ENCODE measurements at places on chromosomes 11 and 22.

- no peak for DNase-seq
These were observed 32.7 kb downstream of the CD6 start for GRCh38 chr11:61004180-61004611.

DNA sequence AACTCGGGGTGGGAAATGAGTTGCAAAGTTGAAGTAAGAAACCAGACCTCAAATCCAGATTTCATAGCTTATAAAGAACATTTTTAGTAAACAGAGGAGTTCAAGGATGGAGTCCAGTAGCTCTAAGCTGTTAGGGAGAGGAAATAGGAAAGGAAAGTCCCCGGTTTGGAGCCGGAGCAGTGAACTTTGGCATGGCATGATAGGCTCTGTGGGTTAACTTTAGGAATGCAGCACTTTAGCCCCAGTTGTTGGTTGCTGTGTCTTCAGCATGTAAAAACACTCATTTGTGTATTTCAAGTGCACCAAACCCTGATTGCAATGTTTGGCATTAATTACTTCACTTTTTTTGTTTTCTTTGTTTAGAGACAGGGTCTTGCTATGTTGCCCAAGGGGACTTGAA lies 8.6 kb upstream of the PIK3IP1 start:
- DNase-seq: no peak

DNA sequence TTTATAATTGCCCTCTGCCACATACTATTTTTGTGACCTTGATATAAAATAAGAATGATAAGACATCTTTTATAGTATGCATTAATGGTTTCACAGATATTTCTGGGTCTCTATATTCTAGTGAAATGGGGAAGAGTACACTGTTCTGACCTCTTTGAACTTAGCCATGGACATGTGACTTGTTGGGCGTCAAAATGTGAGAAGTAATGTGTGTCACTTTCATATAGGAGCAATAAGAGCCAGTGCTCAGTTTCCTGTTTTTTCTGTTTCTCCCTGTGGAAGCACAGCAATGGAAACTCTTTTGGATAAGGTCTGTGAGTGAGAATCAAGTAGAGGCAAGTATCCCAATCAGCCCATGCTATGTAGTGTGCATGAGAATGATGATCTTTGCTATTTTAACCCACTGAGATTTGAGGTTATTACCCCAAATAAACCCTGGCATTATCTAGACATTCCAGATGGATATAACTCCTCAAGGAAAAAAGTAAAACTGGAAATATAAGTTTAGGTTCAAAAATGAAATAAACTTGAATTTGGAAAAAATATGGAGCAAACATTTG lies 60.7 kb downstream of the RAB38 start:
- no peak for DNase-seq

DNA sequence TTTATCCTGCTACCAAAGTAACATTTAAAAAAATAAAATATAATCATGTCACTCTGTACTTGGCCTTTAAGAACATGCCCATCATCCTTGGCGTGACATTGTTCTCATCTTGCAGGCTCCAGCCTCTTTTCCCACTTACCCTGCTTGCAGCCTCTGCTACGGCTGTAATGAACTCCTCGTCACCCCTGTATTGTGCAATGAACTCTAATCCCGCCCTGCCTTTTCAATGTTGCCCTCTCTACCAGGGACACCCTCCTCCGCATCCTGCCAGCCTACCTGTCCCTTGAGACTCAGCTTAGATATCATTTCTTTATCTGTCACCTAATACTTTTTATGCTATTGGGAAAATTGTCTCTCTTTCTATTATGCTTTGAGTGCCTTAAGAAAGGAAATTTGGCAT lies 12.6 kb upstream of the MMP20 start:
- DNase-seq: no peak

GRCh38 chr22:37232140-37232998 lies 11.7 kb downstream of the RAC2 start:
- DNase-seq: no peak

- no peak for DNase-seq
These were observed 10.1 kb downstream of the ATP5MG start for GRCh38 chr11:118411530-118411929.

DNA sequence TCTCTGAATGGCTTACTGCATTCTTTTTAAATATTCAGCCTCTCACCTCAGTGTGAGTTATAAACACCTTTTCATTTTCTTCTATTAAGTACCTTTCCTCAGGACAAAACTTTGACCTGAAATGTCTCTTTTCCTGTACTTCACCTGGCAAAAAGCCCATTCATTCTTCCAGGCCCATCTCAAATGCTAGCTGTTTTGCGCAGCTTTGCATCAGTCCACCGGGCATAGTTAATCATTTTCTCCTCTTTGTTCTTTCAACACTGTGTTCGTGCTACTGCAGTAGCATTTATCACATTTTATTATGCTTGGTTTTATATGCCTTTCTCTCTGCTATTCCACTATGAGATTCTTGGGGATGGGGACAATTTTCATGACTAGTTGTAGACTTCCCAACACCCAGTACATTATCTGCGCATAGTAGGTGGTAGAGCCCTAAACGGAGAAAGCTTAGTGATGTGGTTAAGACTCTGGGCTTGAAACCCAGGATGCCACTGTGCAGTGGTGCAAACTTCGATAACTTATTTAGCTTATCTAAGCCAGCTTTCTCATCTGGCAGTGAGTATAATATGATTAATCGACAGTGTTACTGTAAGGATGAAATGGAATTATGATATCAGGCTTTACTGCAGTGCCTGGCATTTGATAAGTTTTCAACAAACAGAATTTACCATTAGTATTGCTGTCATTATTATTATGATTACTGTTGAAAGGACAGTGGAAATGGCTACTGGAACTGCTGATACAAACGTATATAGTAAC lies 695.7 kb downstream of the NELL1 start:
- DNase-seq: no peak

- no peak for DNase-seq
These were observed 62.8 kb downstream of the PHF21B start for GRCh38 chr22:44947049-44947448.

DNA sequence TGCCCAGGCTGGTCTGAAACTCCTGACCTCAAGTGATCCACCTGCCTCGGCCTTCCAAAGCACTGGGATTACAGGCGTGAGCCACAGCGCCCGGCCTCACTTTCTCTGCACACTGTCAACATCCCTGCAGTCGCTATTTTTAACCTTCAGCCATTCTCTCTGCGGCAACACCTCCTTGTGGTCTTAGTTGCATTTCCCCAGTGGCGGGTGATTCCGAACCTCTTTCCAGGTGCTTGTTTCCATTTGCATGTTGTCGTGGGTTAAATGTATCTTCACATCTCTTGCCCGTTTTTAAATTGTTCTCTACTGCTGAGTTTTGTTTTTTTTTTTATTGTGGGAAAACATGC lies 2.2 kb upstream of the SCT start:
- no peak for DNase-seq

All from colonic mucosa (tissue), 4 donors.